ENCODE measurements at places on chromosomes 6 and 20. TPM values are rescaled to one million over a fixed set of nuclear protein-coding genes. Genes with fewer than 3 reads are reported as not detected.

CTCFL gene
- not detected for total RNA-seq

TRIM39 gene
- total RNA-seq, result 14.5 TPM

BMP7 gene
- total RNA-seq, result not detected

RHAG gene
- not detected for total RNA-seq

TRIM40 gene
- total RNA-seq, result not detected

EBF4 gene
- total RNA-seq, result 3.5 TPM

OXT gene
- not detected for total RNA-seq

IYD gene
- total RNA-seq, result not detected

GRCh38 chr6:3884007-3884745, 35.0 kb downstream of the FAM50B start:
- DNase-seq, result no peak

DNA sequence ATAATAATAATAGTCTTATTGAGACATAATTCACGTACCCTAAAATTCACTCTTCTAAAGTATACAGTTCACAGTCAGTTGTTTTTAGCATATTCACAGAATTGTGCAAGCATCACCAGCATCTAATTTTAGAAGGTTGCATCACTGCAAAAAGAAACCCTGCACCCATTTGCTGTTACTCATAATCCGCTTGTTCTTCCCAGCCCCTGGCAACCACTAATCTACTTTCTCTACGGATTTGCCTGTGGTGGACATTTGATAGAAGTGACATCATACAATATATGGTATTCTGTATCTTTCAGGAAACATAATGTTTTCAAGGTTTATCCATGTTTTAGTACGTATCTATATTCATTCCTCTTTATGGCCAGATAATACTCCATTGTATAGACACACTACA, 41.5 kb upstream of the FAM184A start:
- no peak for DNase-seq

DNA sequence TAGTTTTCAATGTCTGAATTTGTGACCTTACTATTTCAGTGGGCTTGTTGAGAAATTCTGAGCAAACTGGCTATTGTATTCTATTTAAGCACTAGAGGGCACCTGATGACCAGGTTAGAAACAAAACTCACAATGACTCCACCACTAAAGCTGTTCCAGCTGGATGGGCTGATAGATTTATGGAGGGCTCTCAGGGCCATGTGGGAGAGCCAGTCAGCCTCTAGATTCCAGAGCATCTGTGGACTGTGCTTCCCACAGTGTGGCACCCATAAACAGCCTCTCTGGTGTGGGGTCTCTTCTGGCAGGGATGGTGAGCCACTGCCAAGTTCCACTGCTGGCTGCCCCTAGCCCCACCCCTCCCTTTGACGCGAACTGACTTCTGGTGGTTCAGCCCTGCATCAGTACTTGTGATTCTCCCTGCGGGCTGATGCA, 29.2 kb downstream of the C6orf58 start:
- DNase-seq, result no peak

DNA sequence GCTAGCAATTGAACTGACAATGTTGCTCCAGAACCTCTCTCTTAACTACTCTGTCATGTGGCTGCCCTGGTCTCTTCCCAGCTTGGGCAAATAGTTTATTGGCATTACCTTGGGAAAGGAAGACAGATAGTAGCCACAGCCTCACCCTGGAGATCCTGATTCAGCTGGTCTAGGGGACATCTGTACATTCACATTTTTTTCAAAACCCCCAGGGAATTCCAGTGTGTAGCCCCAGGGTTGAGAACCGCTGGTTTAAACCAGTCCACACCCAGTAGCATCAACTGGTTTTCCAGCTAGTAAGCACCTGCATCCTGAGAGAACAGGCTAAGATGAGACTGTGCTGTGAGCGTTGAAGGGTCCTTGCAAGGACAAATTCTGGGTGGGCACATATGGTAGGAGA, 9.6 kb downstream of the SCUBE3 start:
- no peak for DNase-seq

DNA sequence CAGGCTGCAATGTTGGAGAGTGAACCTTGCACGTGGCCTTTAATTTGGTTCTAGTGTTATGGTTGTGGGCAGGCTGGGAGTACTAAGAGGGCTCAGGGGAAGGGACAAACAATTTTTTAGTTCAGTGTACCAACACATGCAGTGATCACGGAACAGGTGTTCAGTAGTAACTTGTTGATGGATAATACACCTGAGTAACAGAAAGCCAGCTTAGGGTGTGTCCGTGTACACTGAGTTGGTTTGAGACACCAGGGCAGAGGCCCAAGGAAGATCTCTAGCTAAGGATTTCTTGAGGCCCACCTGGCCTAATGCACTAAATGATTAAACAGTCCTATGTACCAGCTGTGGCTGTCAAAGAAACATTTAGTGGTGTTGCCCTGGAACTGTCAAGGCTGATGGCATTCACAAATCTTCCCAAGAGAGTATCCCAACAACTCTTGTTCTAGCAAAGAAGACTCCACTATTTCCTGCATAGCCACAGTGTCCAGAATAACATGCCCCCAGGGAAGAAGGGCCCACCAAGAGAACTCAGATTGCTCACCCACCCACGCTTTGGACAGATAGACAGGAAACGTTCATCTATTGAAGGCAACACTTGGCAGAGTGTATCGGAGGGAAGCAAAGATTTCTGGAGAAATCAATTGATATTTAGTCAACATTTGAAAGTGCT, 60.0 kb downstream of the CD83 start:
- no peak for DNase-seq

- DNase-seq, result no peak
Measured at GRCh38 chr20:51650685-51651134, 108.2 kb upstream of the NFATC2 start.

GRCh38 chr6:10276660-10277287, 138.1 kb downstream of the TFAP2A start:
- no peak for DNase-seq

- no peak for DNase-seq
Measured at GRCh38 chr20:63471981-63472831, at the start of gene KCNQ2. Gene KCNQ2 (minus strand): TSS chr20:63472655. CDS start chr20:63472463, 192 bp downstream.

GRCh38 chr6:159268511-159268910, 99.3 kb downstream of the FNDC1 start:
- no peak for DNase-seq

GRCh38 chr20:41029150-41029901, 704 bp downstream of the TOP1 start:
- DNase-seq, result peak; percentile 34

GRCh38 chr20:35173576-35174192, 1.8 kb downstream of the PROCR start:
- DNase-seq, result no peak

- no peak for DNase-seq
Measured at GRCh38 chr6:13507306-13507860, 20.0 kb upstream of the GFOD1 start.

DNA sequence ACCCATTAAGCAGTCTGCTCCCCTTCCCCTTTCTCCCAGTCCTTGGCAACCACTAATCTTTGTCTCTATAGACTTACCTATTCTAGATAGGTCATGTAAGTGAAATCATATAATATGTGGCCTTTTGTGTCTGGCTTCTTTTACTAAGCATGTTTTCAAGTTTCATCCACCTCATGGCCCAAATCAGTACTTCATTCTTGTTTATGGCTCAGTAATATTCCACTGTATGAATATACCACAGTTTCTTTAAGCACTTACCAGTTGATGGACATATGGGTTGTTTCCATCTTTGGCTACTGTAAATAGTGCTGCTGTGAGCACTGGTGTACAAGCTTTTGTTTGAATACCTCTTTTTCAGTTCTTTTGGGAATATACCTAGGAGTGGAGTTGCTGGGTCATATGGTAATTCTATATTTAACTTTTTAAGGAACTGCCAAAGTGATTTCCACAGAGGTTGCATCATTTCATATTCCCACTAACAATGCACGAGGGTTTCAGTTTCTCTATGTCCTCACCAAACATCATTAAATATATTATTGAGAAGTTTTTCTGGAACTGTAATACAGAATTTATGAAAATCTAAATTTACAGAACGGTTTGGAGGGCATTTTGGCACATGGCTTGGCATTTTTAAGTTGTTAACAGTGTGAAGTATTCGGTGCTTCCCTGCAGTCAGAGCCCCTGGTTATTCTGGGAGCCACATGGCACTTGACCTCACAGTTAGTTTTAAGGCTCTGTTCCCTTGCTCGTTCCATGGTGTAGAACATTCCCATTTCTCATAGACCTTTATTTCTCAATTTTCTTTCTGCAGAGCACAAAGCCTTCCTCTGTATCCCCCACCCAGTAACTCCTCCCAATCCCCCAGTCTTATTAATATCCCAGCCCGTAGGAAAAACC, 27.0 kb upstream of the DTNBP1 start:
- no peak for DNase-seq

DNA sequence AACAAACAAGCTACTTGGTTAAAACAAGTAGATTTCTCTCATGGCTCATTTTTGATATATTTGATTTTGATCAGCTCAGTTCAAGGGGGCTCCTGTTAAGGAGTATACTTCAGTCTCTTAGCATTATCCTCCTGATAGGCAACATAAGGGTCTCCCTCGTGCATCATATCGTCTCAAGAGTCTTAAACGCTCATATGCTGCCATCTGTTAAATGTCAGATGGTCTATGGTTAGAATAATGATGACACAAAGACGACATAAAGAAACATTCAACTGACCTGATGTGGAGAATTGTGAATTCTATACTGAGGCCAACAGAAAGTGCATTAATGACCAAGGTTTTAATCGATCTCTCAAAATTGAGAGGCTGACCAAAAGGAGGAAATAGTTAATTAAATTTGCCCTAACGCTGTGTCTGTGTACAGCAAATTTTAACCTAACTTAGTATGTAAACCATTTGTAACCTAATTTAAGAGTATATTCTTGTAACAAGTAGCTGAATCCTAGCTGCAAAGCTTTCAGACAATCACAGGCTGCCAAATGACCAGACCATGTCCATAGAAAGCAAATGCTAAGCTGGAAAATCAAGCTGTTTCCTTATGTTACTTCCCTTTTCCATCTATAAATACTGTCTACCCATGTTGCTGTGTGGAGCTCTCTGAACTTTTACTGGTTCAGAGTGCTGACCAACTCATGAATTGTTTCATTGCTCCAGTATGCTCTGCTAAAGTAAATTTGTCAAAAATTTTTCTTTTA, 1688.5 kb downstream of the GRIK2 start:
- DNase-seq, result no peak

All from activated naive CD4-positive, alpha-beta T cell treated with anti-CD3 and anti-CD28 coated beads for 36 hours (primary cell).